Omental fat pad (tissue), 4 donors: ENCODE measurements at places on chromosomes 13 and 19.

- no peak for DNase-seq
Observed at GRCh38 chr13:79194727-79195126, 211.3 kb downstream of the RBM26 start.

DNA sequence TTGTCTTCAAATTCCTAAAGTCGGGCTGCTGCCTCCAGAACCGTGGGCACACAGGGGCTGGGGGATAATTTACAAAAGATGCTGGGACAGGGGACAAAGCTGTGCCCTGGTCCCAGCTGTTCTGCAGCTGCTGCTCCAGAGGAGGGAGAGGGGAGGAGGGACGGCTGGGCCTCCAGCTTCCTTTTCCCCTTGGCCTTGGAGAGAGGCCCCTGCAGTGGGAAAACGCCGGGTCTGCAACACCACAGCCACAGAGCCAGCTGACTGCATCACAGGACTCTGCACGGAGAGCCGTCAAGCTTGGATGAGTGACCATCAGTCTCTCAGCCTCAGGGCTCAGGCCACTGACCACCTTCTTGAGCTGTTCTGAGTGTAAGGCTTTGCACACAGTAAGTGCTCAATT, 6.1 kb downstream of the DOCK6 start:
- DNase-seq: no peak

GRCh38 chr19:11673608-11674041, 65.1 kb downstream of the ZNF823 start:
- DNase-seq: peak; percentile 45

- DNase-seq: no peak
Observed at GRCh38 chr19:38445362-38445761, 11.9 kb downstream of the RYR1 start.

GRCh38 chr13:24763596-24764275, at the start of gene RNF17:
Gene RNF17, plus strand, starts transcription at chr13:24764169. Its CDS starts 35 bp downstream, at chr13:24764204.
- DNase-seq: no peak

DNA sequence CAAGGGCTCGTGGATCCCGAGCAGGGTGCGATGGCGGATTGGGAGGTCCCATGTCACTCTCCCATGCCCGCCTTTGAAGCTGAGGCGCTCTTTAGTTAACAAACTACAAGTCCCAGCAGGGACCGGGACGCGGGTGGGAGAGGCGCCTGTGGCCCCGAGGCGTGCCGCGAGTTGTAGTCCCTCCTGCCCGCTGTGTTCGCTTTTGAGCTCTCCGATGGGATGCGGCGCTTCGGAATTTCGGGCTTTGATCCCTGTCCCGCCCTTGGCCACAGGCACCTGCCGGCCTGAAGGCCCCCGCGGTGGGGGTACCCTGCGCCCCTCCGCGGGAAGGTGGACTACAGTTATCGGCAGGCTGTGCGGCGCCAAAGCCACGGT, 11.0 kb downstream of the CYTH2 start:
- no peak for DNase-seq

DNA sequence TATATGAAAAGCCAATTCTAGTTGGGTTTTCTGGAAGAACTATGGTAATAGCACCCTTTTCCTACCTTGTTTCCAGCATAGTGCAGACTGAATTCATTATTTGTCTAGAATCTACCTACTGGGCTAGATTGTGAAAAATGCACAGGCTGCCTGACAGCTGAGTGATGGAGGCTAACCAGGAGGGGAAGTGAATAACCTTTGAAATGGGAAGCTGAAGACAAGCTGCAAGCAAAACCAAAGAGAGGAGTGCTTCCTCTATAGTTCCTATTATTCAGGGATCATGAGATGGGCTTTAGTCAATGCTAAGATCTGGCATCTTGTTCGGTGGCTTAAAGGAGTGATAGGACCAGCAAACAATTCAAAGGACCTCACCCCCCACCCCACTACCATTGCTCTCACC, 26.9 kb downstream of the MZT1 start:
- no peak for DNase-seq

DNA sequence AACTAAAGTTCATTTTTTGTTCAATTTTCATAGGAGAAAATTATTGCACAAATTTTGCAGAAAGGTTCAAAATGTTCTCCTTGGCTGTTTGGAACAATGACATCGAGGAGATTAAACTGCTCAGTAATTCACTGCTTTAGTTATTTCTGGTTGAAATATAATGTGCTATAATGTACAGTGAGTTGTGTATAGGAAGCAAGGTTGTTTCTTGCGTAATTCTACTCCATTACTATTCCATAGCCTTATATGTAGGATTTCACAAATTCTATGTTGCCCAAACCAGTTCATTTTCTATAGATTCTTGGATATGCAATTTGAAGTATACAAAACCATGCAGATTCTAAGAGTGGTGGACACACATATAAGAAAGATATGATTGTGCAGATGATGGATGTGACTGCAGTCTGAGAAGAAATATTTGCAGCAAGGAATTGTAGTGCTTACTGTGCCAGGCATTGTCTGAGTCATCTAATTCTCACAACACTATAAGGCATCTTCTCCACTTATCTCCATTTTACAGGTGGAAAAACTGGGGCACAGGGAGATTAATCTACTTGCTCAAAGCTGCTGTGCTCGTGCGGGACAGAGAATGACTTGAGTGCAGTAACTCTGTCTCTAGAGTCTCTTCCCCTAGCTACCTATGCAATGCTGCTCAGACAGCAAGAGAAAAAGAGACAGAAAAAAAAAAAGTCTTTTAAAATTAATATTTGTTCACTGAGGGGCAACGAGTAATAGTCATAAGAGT, 515.5 kb downstream of the MYO16 start:
- DNase-seq: no peak

- no peak for DNase-seq
Observed at GRCh38 chr19:16660763-16661479, at the start of gene TMEM38A. Gene TMEM38A, plus strand, starts transcription at chr19:16661139. Its CDS starts 79 bp downstream, at chr19:16661218.

GRCh38 chr19:47240996-47241918, 10.3 kb upstream of the BBC3 start:
- peak; percentile 76 for DNase-seq

DNA sequence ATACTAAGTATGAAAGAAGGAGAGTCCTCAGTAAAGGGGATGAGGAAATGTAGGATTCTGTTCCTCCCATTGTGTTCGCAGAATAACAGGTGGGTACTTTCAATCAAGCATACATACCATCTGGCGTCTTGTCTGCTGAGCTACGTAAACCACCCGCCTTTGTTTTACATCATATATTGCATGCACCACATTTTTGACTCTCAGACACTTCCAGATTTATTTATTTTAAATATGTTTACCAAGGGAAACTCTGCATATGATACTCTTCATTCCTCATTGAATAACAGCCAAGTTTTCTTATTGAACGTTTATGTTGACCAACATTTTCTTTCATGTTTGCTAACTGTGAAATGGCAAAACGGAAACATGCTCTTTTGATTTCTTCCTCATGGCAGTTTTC, 174.1 kb downstream of the FGF14 start:
- no peak for DNase-seq

- DNase-seq: no peak
Observed at GRCh38 chr19:19562665-19563347, 24.7 kb downstream of the CILP2 start.

DNA sequence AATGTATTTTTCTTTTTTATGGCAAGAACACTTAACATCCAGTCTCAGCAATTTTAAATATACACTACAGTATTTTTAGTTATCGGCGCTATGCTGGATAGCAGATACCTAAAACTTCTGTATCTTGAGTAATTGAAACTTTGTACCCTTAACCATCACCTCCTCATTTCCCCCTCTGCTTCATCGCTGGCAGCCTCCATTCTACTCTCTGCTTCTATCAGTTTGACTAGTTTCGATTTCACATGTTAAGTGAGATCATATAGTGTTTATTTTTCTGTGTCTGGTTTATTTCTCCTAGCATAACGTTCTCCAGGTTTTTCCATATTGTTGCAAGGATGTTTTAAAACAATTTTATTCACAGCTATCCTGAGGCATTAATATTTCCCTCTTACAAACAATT, 340.8 kb upstream of the SLC10A2 start:
- no peak for DNase-seq

GRCh38 chr19:55091955-55092354, 16.3 kb downstream of the EPS8L1 start:
- DNase-seq: no peak

GRCh38 chr13:20721058-20721453, 17.6 kb downstream of the IL17D start:
- DNase-seq: no peak
